Aorta (tissue), 5 donors: ENCODE measurements at places on chromosomes 4 and X. TPM values are rescaled to one million over a fixed set of nuclear protein-coding genes. Genes with fewer than 3 reads are reported as not detected.

NPY2R gene
- total RNA-seq: 0.13 TPM

HSD17B11 gene
- 35.5 TPM for total RNA-seq

WAS gene
- total RNA-seq: 19.9 TPM

FGFBP2 gene
- total RNA-seq: 0.84 TPM

AKAP14 gene
- total RNA-seq: not detected

IL1RAPL1 gene
- 0.26 TPM for total RNA-seq

CYLC1 gene
- total RNA-seq: not detected

DNA sequence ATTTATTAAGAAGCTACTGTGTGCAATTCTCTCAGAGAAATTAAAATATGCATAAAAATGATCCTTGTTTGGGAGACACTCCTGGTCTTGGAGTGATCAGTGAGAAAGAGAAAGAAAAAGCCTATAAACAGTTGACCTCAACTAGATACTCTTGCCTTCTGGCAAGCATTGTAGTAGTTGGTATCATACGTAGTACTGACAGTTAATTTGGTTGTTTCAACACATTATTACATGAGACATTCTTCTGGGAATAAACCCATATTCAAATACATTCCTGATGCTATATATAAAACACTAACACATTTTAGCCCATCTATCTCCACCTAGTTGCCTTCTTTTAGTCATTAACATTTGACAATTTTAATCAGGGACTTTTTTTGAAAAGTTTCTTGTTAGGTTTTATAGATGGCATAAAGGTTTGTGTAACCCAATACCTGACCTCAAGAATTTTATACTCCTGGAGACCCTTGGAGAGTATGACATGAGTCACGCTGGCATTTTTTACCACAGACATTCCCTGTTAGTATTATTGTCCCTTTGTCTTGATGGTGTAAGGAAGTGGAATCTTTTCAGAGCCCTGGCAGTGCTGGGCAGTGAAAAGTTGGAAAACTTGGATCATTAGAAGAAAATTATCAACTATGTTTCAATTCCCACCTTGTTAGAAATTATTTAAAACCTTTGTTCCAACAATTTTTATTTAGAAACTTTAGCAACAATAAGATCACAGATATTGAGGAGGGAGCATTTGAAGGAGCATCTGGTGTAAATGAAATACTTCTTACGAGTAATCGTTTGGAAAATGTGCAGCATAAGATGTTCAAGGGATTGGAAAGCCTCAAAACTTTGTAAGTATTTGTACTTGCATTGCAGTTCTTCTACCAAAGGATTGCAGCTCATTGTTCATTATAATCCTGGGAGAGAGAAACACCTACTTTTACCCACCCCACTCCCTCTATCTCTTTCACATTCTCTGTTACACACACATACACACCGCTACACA is 167.1 kb upstream of the PACRGL start:
- no peak for DNase-seq
- no peak overlapping the region for H3K27ac ChIP-seq
- no peak overlapping the region for H3K4me3 ChIP-seq
- H3K36me3 ChIP-seq: no peaks in the 10 kb centered on the region
- H3K27me3 ChIP-seq: no peaks in the 10 kb centered on the region

DNA sequence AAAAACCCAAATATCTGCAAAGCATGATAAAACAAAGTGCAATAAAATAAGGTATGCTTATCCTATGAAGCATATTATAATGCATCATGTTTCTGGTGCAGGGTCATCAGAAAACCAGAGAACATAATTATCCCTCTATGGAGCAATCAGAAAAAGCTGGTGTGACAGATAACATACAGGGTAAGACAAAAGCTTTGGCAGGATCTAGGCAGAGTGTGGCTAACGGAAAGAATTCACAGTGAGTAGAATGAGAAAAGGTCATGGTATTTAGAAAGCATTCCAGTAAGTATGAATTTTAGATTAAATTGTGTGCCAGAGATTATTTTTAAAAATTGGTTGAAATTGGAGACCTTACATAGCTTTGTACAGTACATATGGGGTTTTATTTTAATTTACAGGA is 29.0 kb upstream of the UGT2B4 start:
- DNase-seq: no peak
- H3K4me3 ChIP-seq: no peak overlapping the region
- H3K27me3 ChIP-seq: no peaks in the 10 kb centered on the region

- no peak overlapping the region for H3K4me3 ChIP-seq
- no peaks in the 10 kb centered on the region for H3K36me3 ChIP-seq
- no peaks in the 10 kb centered on the region for H3K4me1 ChIP-seq
- H3K27ac ChIP-seq: no peak overlapping the region
- no peaks in the 10 kb centered on the region for H3K27me3 ChIP-seq
- DNase-seq: no peak
These were observed 240.7 kb downstream of the C4orf33 start for GRCh38 chr4:129336457-129337227.

GRCh38 chr4:181301735-181302710 is 941.2 kb upstream of the TENM3 start:
- no peaks in the 10 kb centered on the region for H3K36me3 ChIP-seq
- no peak overlapping the region for H3K27ac ChIP-seq
- DNase-seq: no peak
- H3K4me3 ChIP-seq: no peak overlapping the region
- H3K4me1 ChIP-seq: no peaks in the 10 kb centered on the region

- H3K36me3 ChIP-seq: no peaks in the 10 kb centered on the region
- H3K4me1 ChIP-seq: no peaks in the 10 kb centered on the region
- no peak for DNase-seq
- H3K4me3 ChIP-seq: no peak overlapping the region
- H3K27ac ChIP-seq: no peak overlapping the region
These were observed 130.0 kb downstream of the RBM46 start for GRCh38 chr4:154911097-154911496.

DNA sequence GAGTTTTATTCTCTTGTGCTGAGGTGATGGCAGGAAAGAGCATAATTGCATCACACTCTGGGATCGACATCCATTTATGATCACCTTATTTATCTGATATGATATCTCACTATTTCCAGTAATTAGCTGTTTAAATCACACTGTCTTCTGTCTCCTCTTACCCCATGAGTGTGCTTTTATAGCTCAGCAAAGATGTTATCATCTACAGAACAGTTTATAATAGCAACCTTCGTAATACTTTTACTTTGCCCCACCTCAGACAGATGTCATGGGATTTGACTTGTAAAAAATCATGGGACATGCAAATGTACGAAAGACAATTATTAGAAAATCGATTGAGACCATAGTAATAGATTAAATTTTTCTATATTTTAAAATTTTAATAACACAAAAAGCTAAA is 1122.3 kb upstream of the PCDH10 start:
- H3K4me3 ChIP-seq: no peak overlapping the region
- no peak overlapping the region for H3K27ac ChIP-seq
- H3K27me3 ChIP-seq: no peaks in the 10 kb centered on the region
- no peaks in the 10 kb centered on the region for H3K36me3 ChIP-seq

DNA sequence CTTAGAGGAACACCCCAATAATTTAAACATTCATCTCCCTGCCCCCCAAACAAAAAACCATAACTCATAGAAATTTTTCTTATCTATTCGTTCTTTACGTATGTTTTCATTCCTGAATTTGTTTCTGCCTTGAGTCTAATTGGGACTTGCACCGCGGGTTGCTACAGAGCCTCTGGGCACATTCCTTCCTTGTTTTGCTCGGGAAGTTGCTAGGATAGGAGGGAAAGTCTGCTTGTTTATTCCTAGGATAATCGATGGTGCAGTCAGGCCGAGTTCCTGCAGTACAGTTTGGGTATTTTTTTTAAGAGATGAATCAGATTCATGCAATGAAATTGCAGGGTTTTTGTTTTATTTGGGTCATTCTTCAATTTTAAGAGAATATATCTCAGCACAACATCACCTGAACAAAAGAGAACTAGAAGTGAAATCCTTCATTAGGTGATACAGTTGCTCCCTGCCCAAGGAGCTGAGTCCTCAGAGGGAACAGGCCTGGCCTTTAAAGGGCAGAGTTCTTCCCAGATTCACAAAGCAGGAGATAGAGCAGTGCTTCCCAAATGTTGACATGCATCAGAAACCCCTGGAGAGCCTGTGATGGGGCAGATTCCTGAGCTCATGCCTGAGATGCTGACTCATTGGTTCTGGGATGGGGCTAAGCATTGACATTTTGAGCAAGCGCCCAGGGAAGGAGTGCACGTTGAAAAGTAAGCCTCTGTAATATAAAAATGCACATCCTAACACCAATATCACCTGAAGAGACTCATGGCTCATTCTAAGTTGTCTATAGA is 114.9 kb upstream of the FAM9B start:
- no peaks in the 10 kb centered on the region for H3K4me1 ChIP-seq
- no peaks in the 10 kb centered on the region for H3K27me3 ChIP-seq
- H3K27ac ChIP-seq: no peak overlapping the region
- H3K36me3 ChIP-seq: no peaks in the 10 kb centered on the region

- H3K36me3 ChIP-seq: no peaks in the 10 kb centered on the region
- no peaks in the 10 kb centered on the region for H3K27me3 ChIP-seq
- no peak overlapping the region for H3K27ac ChIP-seq
- no peak for DNase-seq
- H3K4me1 ChIP-seq: peaks cover 7% of the 10 kb centered on the region
- H3K4me3 ChIP-seq: no peak overlapping the region
These were observed 347.7 kb downstream of the FBXO8 start for GRCh38 chr4:173935622-173936405.

DNA sequence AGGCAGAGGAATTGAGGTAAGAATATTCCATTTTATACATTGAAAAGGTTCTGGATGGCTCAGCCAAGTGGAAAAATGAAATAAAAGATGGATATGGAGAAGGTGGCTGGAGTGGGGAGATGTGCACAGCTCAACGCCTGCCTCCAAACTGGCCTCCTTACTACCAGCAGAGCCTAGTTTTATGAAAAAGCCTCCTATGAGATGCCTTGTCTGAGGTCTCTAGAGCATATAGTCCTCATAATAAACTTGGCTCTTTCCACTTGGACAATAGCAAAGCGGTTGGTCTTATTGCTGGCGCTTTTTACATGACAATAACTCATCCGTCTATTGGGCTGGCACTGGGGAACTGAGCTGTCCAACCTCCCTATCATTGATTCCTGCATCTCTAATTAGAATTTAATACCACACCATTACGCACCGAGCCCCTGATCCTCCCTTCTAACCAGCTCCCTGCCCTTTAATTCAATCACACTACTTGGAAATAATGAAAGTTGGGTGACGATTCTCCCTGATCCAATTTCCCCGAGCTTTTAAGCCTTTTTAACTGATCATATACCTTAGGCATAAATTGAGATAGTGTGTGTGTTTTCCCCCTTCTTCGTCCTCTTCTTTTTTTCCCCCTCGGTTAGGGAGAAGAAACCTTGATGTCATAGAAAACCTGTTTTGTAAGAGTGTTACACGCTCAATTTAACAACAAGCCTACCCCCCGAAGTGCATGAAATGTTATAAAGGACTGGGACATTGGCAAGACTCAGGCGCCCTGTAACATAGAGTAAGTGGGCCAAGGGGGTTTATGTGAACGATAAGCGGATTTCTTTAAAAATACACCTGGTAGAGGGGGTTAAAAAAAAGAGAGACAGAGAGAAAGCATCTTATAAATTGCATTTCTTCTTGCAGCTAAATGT is at the start of gene PHOX2B:
Gene PHOX2B, minus strand, starts transcription at position 155 of the 905 bp plus-strand sequence. Its CDS starts 115 bp downstream, at position 40.
- no peaks in the 10 kb centered on the region for H3K4me1 ChIP-seq
- H3K27me3 ChIP-seq: no peaks in the 10 kb centered on the region
- DNase-seq: no peak

DNA sequence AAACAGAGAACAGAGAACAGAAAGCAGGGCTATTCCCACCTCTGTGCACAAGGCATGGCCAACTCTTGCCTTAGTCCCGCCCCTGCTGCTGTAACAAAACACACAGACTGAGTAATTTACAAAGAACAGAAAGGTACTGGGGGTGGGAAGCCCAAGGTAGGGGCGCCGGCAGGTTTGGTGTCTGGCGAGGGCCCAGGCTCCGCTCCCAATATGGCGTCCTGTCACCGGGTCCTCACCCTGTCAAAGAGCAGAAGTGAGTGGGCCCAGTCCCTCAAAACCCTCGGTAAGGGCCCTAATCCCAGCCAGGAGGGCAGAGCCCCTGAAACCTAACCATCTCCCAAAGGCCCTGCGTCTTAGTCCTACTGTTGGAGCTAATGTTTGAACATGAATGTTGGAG is 71.0 kb downstream of the FAM53A start:
- no peak overlapping the region for H3K27ac ChIP-seq
- H3K4me3 ChIP-seq: no peak overlapping the region
- DNase-seq: no peak
- no peaks in the 10 kb centered on the region for H3K4me1 ChIP-seq
- H3K36me3 ChIP-seq: no peaks in the 10 kb centered on the region
